ENCODE measurements at places on chromosomes 4 and X. TPM values are rescaled to one million over a fixed set of nuclear protein-coding genes. Genes with fewer than 3 reads are reported as not detected.

ITIH6 gene
- total RNA-seq: not detected

SPANXA2 gene
- not detected for total RNA-seq

- ATAC-seq: no peak
These were observed 348.5 kb upstream of the FTHL17 start for GRCh38 chrX:31420302-31420701.

- ATAC-seq: no peak
These were observed 38.5 kb downstream of the CYTL1 start for GRCh38 chr4:4980621-4981230.

- no peak for ATAC-seq
These were observed 163.4 kb downstream of the ACTRT1 start for GRCh38 chrX:127888767-127889166.

DNA sequence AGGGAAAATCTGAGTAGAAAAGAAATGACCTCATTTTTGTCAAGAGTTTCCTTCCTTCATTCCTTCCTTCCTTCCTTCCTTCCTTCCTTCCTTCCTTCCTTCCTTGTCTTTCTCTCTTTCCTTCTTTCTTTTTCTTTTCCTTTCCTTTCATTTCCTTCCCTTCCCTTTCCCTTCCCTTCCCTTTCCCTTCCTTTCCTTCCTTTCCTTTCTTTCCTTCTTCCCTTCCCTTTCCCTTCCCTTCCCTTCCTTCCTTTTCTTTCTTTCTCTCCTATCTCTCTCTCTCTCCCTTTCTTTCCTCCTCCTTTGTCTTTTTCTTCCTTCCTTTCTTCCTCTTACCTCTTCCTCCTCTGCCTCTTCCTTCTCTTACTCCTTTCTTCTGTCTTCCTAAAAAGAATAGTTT, 347.6 kb downstream of the FAM47A start:
- no peak for ATAC-seq

DNA sequence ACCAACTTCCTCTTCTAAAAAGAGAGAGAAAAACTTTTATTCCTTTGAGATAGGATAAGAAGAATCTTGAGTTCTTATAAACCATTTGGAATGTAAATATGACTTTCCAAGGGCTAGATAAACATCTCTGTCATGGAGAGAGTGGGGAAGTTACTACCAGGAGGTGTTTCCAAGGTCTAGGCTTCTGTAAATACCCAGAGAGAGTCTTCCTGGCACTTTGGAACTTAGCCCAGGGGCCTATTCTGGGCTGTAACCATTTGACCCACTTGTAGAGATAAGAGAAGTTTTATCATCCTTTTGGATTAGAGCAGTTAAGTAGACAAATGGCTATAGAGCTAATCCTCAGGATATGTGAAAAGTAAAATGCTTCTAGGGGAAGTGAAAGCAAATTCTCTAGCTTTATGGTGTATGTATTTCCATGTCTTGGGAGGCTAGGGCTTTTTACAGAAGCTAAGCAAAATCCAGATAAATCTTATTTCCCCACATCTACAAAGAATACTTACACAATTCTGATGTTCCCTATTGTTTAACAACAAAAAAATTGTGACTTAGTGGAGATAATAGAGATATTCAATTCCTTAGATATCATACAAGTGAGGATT, 51.1 kb downstream of the MCUB start:
- no peak for ATAC-seq

TRIML2 gene
- not detected for total RNA-seq

GRCh38 chr4:111393781-111394180, 751.5 kb upstream of the FAM241A start:
- ATAC-seq: no peak

- ATAC-seq: no peak
These were observed 67.9 kb upstream of the PCDH19 start for GRCh38 chrX:100477958-100478357.

DNA sequence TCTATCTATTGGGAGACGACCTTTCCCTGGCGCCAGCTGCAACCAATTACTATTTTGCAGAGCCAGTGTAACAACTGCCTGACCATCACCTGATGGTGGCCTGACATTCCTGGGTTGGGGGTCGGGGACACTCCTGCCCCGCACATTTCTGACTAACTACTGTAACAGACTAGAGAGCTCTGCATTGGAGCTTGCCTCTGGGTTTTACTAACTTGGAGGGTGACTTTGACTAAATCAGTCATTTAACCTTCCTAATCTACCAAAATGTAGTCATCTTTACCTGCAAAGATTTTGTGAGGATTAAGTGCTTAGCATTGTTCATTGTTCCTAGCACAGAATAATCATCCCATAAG, 37.5 kb upstream of the ABCG2 start:
- no peak for ATAC-seq

DNA sequence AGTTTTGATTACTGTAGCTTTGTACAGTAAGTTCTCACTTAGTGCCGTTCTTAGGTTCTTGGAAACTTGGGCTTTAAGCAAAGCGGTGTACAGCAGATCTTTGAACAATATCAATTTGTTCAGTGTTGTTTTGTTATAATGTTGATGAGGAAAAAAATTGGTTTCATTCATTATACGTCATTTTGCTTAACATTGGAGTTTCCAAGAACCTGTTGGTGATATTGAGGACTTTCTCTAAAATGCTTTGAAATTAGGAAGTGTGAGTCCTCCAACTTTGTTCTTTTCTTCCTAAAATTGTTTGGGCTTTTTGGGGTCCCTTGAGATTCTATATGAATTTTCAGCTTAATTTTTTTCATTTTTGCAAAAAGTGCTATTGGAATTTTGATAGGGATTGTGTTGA, 49.1 kb downstream of the STAG2 start:
- ATAC-seq: no peak

GRCh38 chr4:3851211-3851610, 85.0 kb downstream of the ADRA2C start:
- peak; percentile 92 for ATAC-seq

GRCh38 chr4:40462326-40462725, 127.2 kb downstream of the CHRNA9 start:
- ATAC-seq: no peak

GRCh38 chr4:119933606-119934005, 133.0 kb downstream of the MAD2L1 start:
- no peak for ATAC-seq

FRAS1 gene
- 5.2 TPM for total RNA-seq

CRLF2 gene
- total RNA-seq: not detected

GRCh38 chrX:153684467-153685155, 3.1 kb upstream of the SLC6A8 start:
- peak; percentile 12 for ATAC-seq

DNA sequence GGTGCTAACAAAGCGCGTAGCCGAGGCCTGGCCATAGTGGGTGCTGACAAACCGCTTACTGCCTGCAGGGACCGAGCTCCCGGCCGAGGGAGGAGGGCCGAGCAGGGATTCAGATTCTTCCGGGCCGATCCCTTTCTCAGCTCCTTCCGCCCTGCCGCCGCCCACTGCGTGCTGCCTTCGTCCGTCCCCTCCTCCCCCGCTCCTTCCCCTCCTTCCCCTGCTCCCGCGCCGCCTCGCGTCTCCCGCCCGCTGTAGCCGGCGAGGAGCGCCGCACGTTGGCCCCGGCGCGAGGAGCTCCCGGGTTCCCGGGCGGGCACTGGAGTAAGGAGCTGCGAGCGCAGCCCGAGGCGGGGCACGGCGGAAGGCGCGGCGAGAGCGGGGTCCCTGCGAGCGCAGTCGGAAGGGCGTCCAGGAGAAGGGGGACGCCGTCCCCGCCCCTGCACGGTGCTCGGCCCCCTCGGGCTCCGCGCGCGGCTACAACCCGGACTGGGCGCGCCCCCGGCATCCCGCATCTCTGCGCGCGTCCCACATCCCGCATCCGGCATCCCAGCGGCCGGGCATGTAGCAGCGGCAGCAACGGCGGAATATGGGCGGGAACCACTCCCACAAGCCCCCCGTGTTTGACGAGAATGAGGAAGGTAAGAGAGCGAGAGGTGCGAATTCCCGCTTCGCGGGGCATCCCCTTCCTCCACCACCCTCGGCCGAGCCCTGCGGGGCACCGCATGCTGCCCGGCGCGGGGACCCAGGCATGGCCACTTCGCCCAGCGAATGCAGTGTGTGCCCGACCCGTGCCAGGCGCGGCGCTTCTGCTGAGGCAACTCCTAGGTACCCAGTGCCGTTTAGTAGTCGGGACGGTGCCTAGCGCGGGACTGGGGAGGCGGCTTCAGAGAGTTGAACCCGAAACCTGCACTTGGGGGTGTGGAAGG, at the start of gene STK32B:
STK32B (plus strand) TSS at position 203 of the 926 bp plus-strand sequence.
- peak; percentile 82 for ATAC-seq

DNA sequence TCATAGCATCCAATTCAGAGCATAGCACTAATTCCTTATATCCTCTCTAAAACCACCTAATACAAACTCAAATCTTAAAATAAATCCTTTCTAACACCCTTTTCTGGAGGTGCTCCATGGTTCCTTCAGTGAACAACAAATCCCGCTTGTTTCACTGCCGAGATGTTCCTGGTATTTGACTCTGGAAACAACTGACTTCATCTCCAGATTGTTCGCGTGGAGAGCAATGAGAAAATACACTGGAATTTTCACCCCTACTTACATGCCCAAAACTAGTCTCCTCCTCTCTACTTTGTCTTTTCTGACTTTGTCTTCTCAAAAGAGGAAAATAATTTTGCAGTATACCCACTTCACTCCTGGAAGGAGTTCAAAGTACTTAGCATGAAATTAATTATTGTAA, 129.0 kb downstream of the PLS3 start:
- no peak for ATAC-seq

DNA sequence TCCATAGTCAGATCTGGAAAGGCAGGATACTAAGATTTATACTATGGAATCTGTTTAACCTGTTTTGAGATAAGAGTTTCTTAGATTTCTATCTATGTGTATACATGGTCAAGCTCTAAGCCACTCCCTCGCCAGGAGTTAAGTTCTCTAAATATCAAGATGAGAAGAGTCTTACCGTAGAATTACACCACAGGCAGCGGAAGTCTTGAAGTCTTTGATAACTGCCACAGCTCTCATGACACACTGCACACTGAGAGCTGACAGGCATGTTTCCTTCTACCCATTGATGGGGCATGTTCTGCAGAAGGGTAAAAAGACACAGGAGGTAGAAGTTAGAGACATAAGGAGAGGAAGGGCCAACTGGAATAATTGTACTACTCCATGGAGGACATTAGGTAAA, 67.7 kb downstream of the DGKK start:
- no peak for ATAC-seq

- no peak for ATAC-seq
These were observed 42.9 kb upstream of the DDX60 start for GRCh38 chr4:168361365-168362024.

DNA sequence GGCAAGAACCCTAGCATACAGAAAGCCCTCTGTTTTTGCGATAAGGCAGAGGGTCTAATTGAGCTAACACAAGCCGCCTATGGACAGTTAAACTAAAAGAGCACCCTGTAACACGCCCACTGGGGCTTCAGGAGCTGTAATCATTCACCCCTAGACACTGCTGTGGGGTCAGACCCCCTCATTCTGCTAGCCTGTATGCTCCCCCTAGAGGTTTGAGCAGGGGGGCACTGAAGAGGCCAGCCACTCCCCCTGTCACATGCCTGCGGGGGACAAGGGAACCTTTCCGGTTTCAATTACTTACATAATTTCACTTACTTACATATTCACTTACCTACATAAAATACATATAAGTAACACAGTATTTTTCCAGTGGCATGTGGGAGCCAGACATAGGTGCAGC, 469.5 kb upstream of the FAM241A start:
- no peak for ATAC-seq

- no peak for ATAC-seq
These were observed 625.9 kb upstream of the AGA start for GRCh38 chr4:178068136-178068535.

DNA sequence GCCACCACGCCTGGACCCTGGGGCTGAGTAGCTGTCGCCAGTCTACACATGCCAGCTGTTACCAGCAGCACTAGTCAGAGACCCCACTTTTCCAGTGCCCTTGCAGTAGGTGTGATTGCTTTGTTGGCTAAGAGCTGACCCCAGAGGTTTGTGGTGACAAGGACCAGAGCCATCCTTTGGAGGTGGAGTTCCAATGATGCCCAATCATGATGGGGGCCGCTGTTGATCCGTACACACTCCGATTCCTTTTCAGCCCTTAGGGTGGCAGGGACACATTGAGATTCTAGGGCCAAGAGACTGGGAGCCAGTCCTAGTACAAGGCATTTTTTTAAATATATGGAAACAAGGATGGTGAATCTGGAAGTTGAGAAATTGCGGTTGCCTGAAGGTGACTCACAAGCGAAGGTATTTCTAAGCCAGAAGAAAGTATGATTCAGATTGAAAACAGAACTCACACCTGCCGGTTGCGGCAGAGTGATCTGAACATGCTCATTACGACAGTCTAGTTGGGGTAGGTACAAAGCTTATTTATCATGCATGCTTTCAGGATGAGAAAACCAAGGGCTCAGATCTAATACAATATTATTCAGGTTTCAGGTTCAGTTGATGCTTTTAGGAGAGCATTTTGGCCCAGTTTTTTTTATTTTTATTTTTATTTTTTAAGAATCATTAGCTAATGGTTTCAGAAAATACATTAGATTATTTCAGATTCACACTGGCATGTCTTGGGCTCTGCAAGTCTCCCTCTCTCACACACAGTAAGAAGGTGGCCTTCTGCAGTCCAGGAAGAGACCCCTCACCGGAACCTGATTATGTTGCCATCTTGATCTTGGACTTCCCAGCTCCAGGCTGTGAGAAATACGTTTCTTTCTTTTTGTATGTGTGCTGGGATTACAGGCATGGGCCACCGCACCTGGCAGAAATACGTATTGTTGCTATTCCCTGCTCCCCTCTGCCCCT, 43.4 kb downstream of the SHROOM2 start:
- no peak for ATAC-seq

- no peak for ATAC-seq
These were observed 82.1 kb downstream of the FAM53A start for GRCh38 chr4:1601852-1602654.

DNA sequence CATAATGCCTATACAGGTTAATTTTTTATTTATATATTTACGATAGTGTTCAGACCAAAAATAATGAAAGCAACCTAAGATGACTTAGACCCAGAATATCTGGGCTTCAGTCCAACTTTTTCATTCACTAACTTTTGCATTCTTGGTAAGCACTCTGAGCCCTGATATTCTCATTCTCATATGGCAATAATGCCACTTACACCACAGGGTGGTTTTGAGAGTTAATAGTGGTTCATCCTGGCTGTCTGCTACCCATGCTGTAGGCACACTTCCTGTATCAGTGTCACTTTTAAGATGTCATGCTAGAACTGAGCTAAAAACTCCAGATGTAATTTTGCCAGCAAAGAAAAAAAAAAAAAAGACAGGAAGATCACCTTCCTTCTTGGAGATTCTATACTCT, 508.7 kb upstream of the FMR1 start:
- ATAC-seq: no peak

TRPC3 gene
- 4.3 TPM for total RNA-seq

DNA sequence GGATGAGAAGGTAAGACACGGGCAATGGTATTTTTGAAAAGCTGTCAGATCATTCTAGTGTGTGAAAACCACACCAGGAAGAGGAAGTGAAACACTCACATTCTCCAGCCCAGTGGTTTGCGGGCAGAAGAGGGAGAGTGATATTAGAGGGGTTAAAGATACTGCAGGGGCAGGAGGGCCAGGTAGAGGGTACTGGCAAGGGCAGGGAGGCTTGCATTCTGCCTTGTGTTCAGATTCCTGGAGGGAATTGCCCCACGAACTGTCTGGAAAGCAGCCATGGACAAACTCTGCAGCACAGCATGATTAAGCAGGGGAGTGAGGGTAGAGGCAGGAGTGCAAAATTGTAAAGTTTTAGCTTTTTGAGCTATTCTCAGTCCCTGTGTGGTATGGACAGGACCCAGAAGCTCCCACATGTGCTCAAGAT, 30.9 kb downstream of the NIPAL1 start:
- ATAC-seq: no peak

Measured in motor neuron (in vitro differentiated cells).